ENCODE measurements at places on chromosomes 2 and 18. TPM values are rescaled to one million over a fixed set of nuclear protein-coding genes. Genes with fewer than 3 reads are reported as not detected.

Gene COL3A1
- 109 TPM for total RNA-seq

Gene EFR3B
- total RNA-seq, result 72.9 TPM

Gene DPP10
- total RNA-seq, result 97.8 TPM

Gene ORC4
- total RNA-seq, result 92.5 TPM

Gene FNDC4
- total RNA-seq, result 52.8 TPM

Gene CXCR1
- not detected for total RNA-seq

Gene CDH20
- 20.8 TPM for total RNA-seq

Gene ADCYAP1
- 18.5 TPM for total RNA-seq

Gene TMEM182
- total RNA-seq, result 8.5 TPM

Gene TEX44
- total RNA-seq, result not detected

Gene CFC1
- 9.2 TPM for total RNA-seq

Gene MC5R
- 0.69 TPM for total RNA-seq

Gene AMER3
- total RNA-seq, result 33.7 TPM

Gene SIX2
- total RNA-seq, result not detected

Gene UGT1A1
- not detected for total RNA-seq

Gene ABCG8
- 1.2 TPM for total RNA-seq

Gene GNLY
- total RNA-seq, result not detected

Gene NOP58
- total RNA-seq, result 57.9 TPM

Gene COLEC12
- 16.8 TPM for total RNA-seq

Gene MORN2
- 28.8 TPM for total RNA-seq

Gene SH2D6
- 0.23 TPM for total RNA-seq

Gene REG3A
- total RNA-seq, result not detected

Gene COL6A3
- 14.1 TPM for total RNA-seq

Gene FSHR
- 0.46 TPM for total RNA-seq

Gene CHN1
- 99.7 TPM for total RNA-seq

Gene CROCC2
- 1.4 TPM for total RNA-seq

Gene OR6B3
- not detected for total RNA-seq

Gene LYG1
- 0.46 TPM for total RNA-seq
